Hematopoietic multipotent progenitor cell treated with erythropoietin and hydrocortisone succinate and interleukin-3 and kit ligand, for 8 days (in vitro differentiated cells): ENCODE measurements at places on chromosomes 16 and 17.

DNA sequence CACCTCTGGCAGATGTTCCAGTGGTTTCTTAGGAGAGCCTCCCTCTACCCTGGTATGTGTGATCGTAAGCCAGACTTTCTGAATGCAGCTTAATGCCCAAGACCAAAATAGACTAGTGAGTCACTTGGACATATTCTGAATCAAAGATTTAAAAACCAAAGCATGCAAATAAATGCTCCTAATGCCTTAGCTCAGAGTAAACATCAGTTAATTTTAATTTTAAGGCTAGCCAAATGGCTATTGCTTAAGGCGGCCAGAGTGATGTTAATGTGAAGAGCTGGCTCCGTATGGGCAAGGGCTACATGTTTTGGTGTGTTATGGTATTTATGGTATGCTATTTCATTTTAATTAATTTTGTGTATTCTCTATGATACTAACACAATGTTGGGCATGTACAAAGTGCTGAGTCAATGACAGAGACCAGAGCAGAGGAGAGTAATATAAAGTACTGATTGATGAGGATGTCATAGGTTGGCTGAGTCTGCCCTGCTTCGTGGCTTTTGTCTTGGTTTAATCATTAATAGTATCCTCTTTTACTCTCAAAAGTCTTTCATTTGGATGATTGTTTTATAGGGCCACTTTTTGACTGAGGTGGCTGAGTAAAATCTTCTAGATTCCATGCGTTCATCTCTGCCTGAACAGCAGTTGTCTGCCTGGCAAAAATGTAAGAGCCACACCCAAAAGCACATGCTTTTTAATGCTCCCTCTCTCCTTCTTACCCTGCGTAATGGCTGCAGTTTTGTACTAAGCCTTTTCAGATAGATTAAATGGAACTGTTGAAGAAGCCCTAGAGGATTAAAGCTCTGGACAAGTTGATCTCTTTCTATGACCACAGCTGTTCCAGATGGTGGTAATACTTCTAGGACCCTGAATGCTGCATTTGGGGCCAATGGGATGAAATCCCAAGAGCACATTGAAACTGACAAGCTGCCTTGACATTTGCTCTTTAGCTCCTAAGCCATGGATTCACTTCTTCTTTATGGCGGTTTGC lies 59.6 kb downstream of the MAP2K6 start:
- DNase-seq = no peak

DNA sequence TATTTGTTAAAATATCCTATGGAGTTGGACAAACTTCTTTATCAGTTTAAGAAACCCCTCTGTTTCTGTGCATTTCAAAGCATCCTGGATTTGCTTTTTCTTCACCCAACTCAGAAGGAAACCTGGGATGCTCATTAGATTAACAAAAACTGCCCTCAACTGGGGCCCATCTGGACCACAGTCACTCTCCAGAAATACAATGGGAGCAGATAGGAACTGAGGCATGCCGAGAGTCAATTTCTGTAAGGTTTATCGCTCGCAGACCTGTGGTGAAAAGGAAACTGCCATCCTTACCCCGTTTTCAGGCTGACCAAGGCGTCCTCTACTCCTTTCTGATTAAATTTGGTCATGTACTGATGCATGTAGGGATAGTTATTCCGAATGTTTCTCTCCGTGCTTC lies 360.3 kb downstream of the GRIN2A start:
- no peak for DNase-seq

- no peak for DNase-seq
Observed at GRCh38 chr16:86665319-86665675, 86.9 kb downstream of the FOXL1 start.

GRCh38 chr16:31038993-31039392 lies 5.6 kb downstream of the STX4 start:
- DNase-seq = no peak

DNA sequence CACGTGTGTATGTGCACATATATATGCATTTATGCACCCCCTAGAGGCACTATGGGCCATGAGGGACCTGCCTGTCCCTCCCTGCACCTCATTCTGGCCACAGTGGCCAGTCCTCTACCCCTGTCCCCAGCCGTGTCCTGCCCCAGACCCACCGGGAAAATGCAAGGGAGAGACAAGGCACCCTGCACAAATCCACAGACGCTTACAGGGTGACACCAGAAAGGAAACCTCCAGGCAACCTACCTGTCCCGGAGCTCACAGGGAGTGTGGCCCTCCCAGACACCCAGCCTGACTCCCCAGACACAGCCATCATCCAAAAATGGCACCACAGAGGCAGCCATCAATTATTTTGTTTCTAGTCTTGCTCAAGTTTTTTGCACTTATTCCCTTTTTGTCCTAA lies 440.4 kb downstream of the SOX9 start:
- DNase-seq = no peak

GRCh38 chr17:39416141-39416540 lies 14.7 kb upstream of the FBXL20 start:
- DNase-seq = peak; percentile 89

DNA sequence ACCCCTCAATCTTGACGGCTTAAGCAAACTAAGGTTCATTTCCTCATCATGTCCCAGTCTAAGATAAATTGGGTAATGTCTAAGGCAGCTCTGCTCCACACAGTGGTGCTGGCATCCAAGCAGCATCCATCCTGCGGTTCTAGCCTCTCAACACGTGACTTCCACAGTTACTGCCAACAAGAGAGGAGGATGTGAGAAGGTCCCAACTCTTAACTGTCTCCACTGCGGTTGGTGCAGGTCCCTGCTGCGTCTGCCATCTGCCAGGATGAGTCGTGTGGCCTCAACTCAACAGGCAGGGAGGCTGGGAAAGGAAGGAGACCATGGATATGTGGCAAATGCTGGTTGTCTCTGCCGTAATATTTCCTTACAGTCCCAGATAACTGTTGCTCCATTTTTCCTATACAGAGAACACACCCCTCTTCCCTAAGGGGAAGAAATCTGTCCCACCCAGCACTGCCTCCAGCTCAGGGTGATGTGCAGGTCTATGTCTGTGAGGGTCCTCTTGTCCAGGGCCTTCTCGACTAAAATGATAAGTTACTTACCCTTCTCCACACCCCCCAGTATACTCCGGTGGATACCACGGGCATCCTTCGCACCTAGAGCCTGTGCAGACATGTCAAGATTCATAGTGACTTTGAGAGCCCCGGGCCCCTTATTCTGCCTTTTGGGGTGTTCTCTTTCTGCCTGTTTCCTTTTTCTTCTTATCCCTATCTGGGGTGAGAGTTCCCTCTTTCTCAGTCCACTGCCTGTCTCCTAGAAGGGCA lies 64.7 kb downstream of the KCNJ18 start:
- no peak for DNase-seq

- DNase-seq = no peak
Observed at GRCh38 chr16:87705771-87706277, 60.0 kb downstream of the KLHDC4 start.
